Cardiac atrium fibroblast (primary cell): ENCODE measurements at places on chromosomes 7 and 10. TPM values are rescaled to one million over a fixed set of nuclear protein-coding genes. Genes with fewer than 3 reads are reported as not detected.

The PLXNA4 gene
- total RNA-seq = 9.2 and 15.4 TPM in 2 replicates

The PLEKHS1 gene
- not detected in 2 replicates for total RNA-seq

The TUBB8 gene
- not detected in 2 replicates for total RNA-seq

The BCL7B gene
- 33.2 and 43.3 TPM in 2 replicates for total RNA-seq

The COL13A1 gene
- 26.9 and 27.9 TPM in 2 replicates for total RNA-seq

The GBF1 gene
- total RNA-seq = 40.6 and 51.2 TPM in 2 replicates

The TYSND1 gene
- 12.1 and 19.9 TPM in 2 replicates for total RNA-seq

The HOGA1 gene
- total RNA-seq = 0.72 TPM in 1 of 2 replicates, not detected in the other

The SEMA3A gene
- total RNA-seq = 1.1 and 1.6 TPM in 2 replicates

The GPRIN2 gene
- not detected in 2 replicates for total RNA-seq

The LRRC17 gene
- total RNA-seq = 242 and 367 TPM in 2 replicates

The RBP3 gene
- total RNA-seq = not detected in 2 replicates

The KLF14 gene
- not detected in 2 replicates for total RNA-seq

The SFRP5 gene
- 0.90 and 6.6 TPM in 2 replicates for total RNA-seq

The GAD2 gene
- not detected in 2 replicates for total RNA-seq

The VWA2 gene
- not detected in 2 replicates for total RNA-seq

The HNRNPA2B1 gene
- 84.7 and 92.0 TPM in 2 replicates for total RNA-seq

The NUTM2D gene
- total RNA-seq = 1.3 and 1.4 TPM in 2 replicates

The OR9A2 gene
- not detected in 2 replicates for total RNA-seq

The PPRC1 gene
- total RNA-seq = 13.8 and 19.1 TPM in 2 replicates

The SLC26A3 gene
- not detected in 2 replicates for total RNA-seq

The MEOX2 gene
- total RNA-seq = 0.81 and 1.8 TPM in 2 replicates

The ODAD2 gene
- not detected in 2 replicates for total RNA-seq

The EPO gene
- total RNA-seq = not detected in 2 replicates

The SPDYE1 gene
- total RNA-seq = not detected in 2 replicates

The C10orf105 gene
- not detected in 2 replicates for total RNA-seq

The NFE2L3 gene
- 1.1 and 2.4 TPM in 2 replicates for total RNA-seq

The ERVW-1 gene
- total RNA-seq = not detected in 2 replicates

The ZNF438 gene
- total RNA-seq = 2.8 and 6.3 TPM in 2 replicates

The SLC25A13 gene
- 8.5 and 26.1 TPM in 2 replicates for total RNA-seq

The ANAPC16 gene
- total RNA-seq = 63.9 and 75.3 TPM in 2 replicates

The GRM3 gene
- not detected in 2 replicates for total RNA-seq

The RAB11FIP2 gene
- 8.1 and 8.5 TPM in 2 replicates for total RNA-seq

The TNS3 gene
- total RNA-seq = 21.1 and 91.0 TPM in 2 replicates

The ARMC3 gene
- not detected in 2 replicates for total RNA-seq

The GATAD1 gene
- total RNA-seq = 13.5 and 19.8 TPM in 2 replicates

The PPP1R3A gene
- not detected in 2 replicates for total RNA-seq

The CARD11 gene
- 0.49 TPM in 1 of 2 replicates, not detected in the other for total RNA-seq

The CRHR2 gene
- total RNA-seq = not detected in 2 replicates

The GALNT17 gene
- total RNA-seq = 0.65 TPM in 1 of 2 replicates, not detected in the other

The LBX1 gene
- total RNA-seq = under 0.01 TPM in 1 of 2 replicates, not detected in the other

The CYCS gene
- total RNA-seq = 35.2 and 64.3 TPM in 2 replicates

The BAIAP2L1 gene
- 1.3 and 1.8 TPM in 2 replicates for total RNA-seq

The PFKP gene
- 240 and 304 TPM in 2 replicates for total RNA-seq

The CYP2C8 gene
- not detected in 2 replicates for total RNA-seq

The PRKCQ gene
- 0.32 TPM in 1 of 2 replicates, not detected in the other for total RNA-seq

The SLK gene
- 20.4 and 22.7 TPM in 2 replicates for total RNA-seq

The XRCC2 gene
- total RNA-seq = 0.81 and 1.3 TPM in 2 replicates

The PVRIG gene
- not detected in 2 replicates for total RNA-seq

The NEUROG3 gene
- total RNA-seq = not detected in 2 replicates

The NKX2-3 gene
- total RNA-seq = not detected in 2 replicates

The CYP2C9 gene
- total RNA-seq = not detected in 2 replicates

The SSC4D gene
- 0.16 and 0.18 TPM in 2 replicates for total RNA-seq

The OR2A5 gene
- not detected in 2 replicates for total RNA-seq
